Kidney glomerular epithelial cell (primary cell): ENCODE measurements at places on chromosomes 13 and 19.

DNA sequence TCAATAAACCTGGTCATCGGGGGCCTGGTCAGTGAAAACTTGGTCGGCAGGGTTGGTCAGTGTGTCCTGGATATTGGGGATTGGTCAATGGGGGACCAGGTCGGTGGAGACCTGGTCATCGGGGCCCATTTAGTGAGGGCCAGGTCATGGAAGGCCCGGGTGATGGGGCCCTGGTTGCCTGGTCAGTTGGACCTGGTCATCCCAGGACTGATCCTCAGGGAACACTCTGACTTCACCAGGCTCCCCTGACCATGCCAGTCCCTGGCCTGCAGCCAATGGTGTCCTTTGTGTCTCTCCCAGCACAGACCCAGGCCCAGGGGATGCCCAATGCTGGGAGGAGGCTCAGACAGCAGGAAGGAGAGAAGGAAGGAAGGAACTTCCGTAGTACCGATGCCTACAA is 42.1 kb upstream of the TPM4 start:
- DNase-seq = no peak

DNA sequence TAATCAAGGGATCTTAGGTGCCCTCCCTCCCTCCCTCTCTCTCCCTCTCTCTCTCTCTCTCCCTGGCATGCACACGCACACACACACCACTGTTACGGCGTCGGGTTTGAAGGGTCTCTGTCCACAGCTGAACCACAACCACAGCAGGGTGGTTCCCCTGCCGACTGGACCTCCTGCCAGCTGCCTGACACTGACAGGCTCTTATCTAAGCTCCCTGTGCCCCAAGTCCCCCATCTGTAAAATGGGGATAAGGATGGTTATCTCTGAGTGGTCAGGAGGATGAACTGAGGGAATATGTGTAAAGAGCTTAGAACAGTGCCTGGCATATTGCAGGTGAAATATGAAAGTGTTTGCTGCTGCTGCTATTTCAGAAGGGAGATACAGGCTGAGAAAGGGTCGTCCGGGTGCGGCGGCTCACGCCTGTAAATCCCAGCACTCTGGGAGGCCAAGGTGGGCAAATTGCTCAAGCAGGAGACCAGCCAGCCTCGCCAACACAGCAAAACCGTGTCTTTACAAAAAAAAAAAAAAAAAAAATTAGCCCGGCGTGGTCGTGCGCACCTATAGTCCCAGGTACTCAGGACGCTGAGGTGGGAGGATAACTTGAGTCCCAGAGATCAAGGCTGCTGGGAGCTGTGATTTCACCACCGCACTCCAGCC is 852 bp upstream of the SHISA7 start:
- no peak for DNase-seq

DNA sequence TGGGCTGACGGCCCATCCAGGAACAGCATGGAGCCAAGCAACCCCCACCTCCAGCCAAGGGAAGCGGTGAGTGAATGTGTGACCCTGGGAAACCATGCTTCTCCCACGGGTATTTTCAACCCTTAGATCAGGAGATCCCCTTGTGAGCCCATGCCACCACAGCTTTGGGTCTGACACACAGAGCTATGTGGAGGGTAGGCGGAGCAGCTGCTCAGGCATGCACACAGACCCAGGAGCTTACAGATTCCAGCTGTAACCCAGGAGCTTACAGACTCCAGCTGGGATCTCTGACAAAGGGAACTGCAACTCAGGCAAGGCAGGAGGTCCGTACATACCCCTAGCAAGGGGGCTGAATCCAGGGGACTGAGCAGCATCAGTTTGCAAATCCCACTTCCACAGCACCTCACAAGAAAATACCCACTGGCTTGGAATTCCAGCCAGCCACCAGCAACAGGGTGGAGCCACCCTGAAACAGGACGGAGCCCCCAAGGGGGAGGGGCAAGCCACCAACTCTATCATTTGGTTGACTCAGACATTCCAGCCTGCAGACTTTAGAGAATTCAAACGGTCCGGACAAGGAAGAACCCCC is 40.8 kb upstream of the RFXAP start:
- DNase-seq = peak; percentile 6

DNA sequence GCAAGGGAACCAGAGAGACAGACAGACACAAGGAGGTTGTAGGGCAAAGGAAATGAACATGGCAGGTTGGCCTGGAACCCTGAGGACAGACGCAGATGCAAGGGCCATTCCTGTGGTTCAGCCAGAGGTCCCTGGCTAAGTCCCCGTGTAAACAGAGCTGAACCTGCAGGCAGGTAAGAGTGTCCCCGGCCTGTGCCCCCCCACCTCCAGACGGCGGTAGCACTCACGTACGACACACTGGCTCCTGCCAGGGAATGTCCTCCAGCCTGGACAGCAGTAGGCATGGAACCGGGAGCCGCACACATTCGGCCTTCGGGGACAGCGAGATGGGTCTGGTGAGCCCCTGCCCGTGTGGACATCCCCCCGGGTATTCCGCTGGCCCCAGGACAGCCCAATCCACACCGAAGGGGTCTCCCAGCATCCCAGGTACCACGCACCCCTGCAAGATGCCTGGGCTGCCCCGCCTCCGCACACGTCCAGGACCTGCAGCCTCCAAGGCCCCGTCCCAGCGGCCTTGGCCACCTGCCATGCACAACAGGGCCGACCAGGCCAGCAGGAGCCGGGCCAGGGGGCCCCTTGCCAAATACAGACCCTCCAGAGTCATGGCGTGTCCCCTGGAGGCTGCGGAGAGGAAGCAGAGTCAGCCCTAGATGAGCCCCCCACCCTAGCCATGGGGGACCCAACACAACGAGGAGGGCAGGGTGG is 2.4 kb downstream of the FBN3 start:
- DNase-seq = no peak

DNA sequence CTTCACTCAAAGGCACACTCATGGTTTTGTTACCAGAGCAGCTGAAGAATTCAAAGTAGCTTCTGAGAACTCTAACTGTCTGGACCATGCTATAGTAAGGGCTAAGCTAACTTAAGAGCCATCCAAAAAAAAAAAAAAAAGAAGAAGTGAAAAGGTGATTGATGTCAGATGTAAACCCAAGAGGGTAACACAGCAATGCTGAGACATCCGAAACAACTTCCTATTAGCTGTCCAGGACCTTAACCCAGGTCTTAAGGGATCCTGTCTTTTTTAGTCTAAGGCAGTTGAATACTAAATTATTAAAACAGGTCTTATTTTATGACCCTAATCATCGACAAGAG is 11.2 kb upstream of the RAB20 start:
- DNase-seq = no peak

DNA sequence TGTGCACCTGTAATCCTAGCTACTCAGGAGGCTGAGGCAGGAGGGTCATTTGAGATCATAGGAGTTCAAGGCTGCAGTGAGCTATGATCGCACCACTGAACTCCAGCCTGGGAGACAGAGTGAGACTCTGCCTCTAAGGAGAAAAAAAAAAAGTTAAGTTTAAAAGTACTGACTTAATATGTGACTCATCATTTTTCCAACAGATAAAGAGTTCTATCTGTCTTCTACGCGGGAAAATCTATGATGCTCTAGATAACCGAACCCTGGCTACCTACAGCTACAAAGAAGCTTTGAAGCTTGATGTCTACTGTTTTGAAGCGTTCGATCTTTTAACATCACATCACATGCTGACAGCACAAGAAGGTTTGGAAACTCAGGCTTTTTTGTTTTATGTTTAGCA is 7.2 kb downstream of the CDC16 start:
- no peak for DNase-seq

DNA sequence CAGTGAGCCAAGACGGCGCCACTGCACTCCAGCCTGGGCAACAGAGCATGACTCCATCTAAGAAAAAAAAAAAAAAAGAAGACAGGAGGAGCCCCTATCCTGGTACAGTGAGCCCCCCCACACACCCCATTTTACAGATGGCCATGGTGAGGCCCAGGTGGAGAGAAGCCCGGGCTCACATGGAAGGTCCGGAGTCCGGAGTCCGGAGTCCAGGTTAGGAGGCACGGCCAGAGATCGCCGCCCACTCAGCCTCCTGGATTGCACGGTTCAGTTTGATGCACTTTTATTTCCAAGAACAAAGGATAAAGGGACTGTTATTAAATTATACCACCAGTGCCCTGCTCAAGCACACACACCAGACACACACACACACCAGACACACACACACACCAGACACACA is 11.3 kb upstream of the BTBD2 start:
- DNase-seq = no peak

- no peak for DNase-seq
Measured at GRCh38 chr13:82058364-82058763, 1717.4 kb upstream of the SPRY2 start.

DNA sequence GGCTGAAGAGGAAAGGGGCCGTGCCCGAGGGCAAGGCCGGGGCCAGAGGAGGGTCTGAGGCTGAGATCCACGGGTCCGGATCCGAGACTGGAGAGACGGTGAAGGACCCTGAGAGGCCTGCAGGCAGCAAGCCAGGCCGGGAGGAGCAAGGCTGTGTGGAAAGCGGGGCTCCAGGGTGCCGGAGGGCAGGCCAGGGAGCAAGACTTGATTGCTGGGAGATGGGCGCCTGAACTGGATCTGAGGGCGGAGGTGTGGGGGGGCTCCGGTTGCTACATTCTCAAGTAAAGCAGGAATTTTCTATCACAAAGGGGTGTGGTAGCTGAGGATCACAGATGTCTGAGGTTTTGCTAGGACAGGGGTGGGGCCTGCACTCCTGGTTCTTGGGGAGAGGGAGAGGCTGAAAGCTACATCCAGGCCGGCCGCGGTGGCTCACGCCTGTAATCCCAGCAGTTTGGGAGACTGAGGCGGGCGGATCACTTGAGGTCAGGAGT is 3.8 kb downstream of the MAMSTR start:
- no peak for DNase-seq

- no peak for DNase-seq
Measured at GRCh38 chr13:42355092-42355485, 83.1 kb downstream of the AKAP11 start.
